Regular cardiac myocyte (primary cell): ENCODE measurements at places on chromosomes 1 and 21. TPM values are rescaled to one million over a fixed set of nuclear protein-coding genes. Genes with fewer than 3 reads are reported as not detected.

TRABD2B gene
- under 0.01 and 0.28 TPM in 2 replicates for total RNA-seq

NEXN gene
- total RNA-seq = 11.6 and 12.5 TPM in 2 replicates

PKLR gene
- total RNA-seq = 0.56 TPM in 1 of 2 replicates, not detected in the other

ADORA3 gene
- not detected in 2 replicates for total RNA-seq

ASAP3 gene
- total RNA-seq = 10.5 and 32.1 TPM in 2 replicates

C8A gene
- not detected in 2 replicates for total RNA-seq

FHAD1 gene
- total RNA-seq = 0.19 and 1.1 TPM in 2 replicates

ENTREP3 gene
- total RNA-seq = 3.4 and 3.5 TPM in 2 replicates

TRIM58 gene
- 1.1 and 3.1 TPM in 2 replicates for total RNA-seq

FCRL5 gene
- total RNA-seq = not detected in 2 replicates

TIE1 gene
- 4.2 and 6.3 TPM in 2 replicates for total RNA-seq

S100A16 gene
- 126 and 297 TPM in 2 replicates for total RNA-seq

DNASE2B gene
- not detected in 2 replicates for total RNA-seq

ETV3L gene
- not detected in 2 replicates for total RNA-seq

NPR1 gene
- 0.19 and 0.85 TPM in 2 replicates for total RNA-seq

BECN2 gene
- not detected in 2 replicates for total RNA-seq

ATP1A4 gene
- total RNA-seq = under 0.01 TPM in 1 of 2 replicates, not detected in the other

SLC35F3 gene
- total RNA-seq = not detected in 2 replicates

NES gene
- 49.6 and 145 TPM in 2 replicates for total RNA-seq

GJA4 gene
- 0.58 and 0.85 TPM in 2 replicates for total RNA-seq

NECTIN4 gene
- total RNA-seq = 0.19 and 0.56 TPM in 2 replicates

FAM110D gene
- total RNA-seq = under 0.01 TPM in 1 of 2 replicates, not detected in the other

ZBTB8A gene
- 4.6 and 7.0 TPM in 2 replicates for total RNA-seq

IFT25 gene
- total RNA-seq = 19.2 and 24.0 TPM in 2 replicates
